ENCODE measurements at places on chromosomes 6 and 20.

DNA sequence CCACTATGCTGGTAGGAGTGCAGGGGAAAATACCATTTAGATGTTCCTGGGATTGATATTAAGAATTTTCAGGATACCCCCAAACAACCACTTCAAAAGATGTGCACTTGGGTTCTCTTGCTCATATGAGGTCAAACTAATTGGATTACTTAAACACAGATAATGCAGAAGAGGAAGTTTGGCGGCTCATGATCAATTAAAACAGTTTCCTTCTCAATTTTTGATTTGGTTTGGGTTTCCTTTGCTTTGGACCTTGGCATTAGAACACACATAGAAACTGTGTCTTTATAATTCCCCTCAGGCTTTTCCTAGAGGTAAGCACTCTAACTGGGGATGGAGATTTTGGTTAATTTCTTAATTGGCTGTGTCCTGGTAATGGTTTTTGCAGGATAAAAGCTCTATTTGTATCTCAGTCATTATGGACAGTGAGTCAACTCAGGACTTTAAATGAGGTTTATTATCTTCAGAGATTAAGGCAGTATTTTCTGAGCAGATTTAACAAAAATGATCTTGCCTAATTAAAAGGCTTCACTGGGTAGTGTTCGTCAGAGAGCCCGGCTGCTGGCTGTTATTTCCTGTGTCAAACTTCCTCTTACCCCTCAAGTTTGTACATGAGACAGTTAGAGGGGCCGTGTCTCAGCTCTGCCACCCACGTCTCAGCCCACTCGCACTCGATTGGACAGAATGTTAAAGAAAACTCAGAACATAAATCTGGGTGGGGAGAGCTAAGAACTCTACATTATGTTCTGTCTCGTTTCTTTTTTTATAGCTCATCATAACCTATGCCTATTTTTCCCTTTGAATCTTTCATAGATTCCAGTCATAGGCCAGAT is 50.3 kb upstream of the PREP start:
- no peak for DNase-seq

GRCh38 chr6:155400654-155400965 is 55.0 kb downstream of the NOX3 start:
- no peak for DNase-seq

DNA sequence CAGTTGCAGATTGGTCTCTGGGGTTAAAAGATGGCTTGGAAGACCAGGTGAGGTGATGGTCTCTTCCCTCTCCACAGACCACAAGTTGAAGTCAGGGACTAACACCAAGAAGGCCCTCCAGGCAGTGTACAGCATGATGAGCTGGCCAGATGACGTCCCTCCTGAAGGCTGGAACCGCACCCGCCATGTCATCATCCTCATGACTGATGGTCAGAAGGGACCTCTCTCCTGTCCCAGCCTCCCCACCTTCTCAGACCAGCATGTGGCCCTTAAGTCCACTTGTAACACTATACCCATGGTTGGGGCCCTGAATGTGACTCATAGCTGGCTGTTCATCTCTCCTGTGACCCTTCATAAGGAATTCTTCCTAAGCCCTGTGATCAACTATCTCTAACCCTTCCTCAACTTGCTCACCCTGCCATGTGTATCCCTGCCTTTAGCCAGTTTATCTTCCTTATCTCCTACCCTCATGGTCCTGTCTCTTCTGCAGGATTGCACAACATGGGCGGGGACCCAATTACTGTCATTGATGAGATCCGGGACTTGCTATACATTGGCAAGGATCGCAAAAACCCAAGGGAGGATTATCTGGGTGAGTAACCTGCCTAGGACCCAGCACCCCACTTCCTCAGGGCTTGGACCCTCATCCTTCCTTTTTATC is 3.0 kb downstream of the CFB start:
- no peak for DNase-seq

- no peak for DNase-seq
Measured at GRCh38 chr6:1832844-1833787, 223.4 kb downstream of the FOXC1 start.

GRCh38 chr6:74041420-74041819 is 345.4 kb downstream of the CD109 start:
- no peak for DNase-seq
